ENCODE measurements at places on chromosomes 5 and 9. TPM values are rescaled to one million over a fixed set of nuclear protein-coding genes. Genes with fewer than 3 reads are reported as not detected.

GRCh38 chr5:134149571-134150303 lies 27.0 kb downstream of the SKP1 start:
- peaks cover 26% of the 10 kb centered on the region for H3K36me3 ChIP-seq
- peaks cover 8% of the 10 kb centered on the region for H3K4me1 ChIP-seq
- peak overlapping the region; percentile 64 for H3K27ac ChIP-seq
- H3K27me3 ChIP-seq = no peaks in the 10 kb centered on the region
- DNase-seq = peak; percentile 20

- H3K4me3 ChIP-seq = no peak overlapping the region
- H3K27ac ChIP-seq = no peak overlapping the region
- H3K36me3 ChIP-seq = no peaks in the 10 kb centered on the region
- H3K27me3 ChIP-seq = no peaks in the 10 kb centered on the region
- no peak for DNase-seq
Observed at GRCh38 chr5:30849931-30850710, 343.4 kb upstream of the CDH6 start.

GRCh38 chr9:12394105-12394504 lies 299.1 kb upstream of the TYRP1 start:
- peaks cover 3% of the 10 kb centered on the region for H3K4me1 ChIP-seq
- no peaks in the 10 kb centered on the region for H3K36me3 ChIP-seq
- no peak overlapping the region for H3K27ac ChIP-seq
- no peaks in the 10 kb centered on the region for H3K27me3 ChIP-seq
- no peak overlapping the region for H3K4me3 ChIP-seq
- no peak for DNase-seq

GRCh38 chr9:88590558-88591146 lies 55.7 kb downstream of the NXNL2 start:
- no peak for DNase-seq
- no peak overlapping the region for H3K27ac ChIP-seq

GRCh38 chr9:37919246-37919955 lies 15.5 kb upstream of the SLC25A51 start:
- no peak for DNase-seq
- no peaks in the 10 kb centered on the region for H3K27me3 ChIP-seq
- no peaks in the 10 kb centered on the region for H3K36me3 ChIP-seq
- H3K4me3 ChIP-seq = no peak overlapping the region

GRCh38 chr9:136091582-136092352 lies 3.3 kb downstream of the NACC2 start:
- H3K27me3 ChIP-seq = no peaks in the 10 kb centered on the region
- no peaks in the 10 kb centered on the region for H3K36me3 ChIP-seq
- H3K27ac ChIP-seq = peak overlapping the region; percentile 64
- DNase-seq = no peak

DNA sequence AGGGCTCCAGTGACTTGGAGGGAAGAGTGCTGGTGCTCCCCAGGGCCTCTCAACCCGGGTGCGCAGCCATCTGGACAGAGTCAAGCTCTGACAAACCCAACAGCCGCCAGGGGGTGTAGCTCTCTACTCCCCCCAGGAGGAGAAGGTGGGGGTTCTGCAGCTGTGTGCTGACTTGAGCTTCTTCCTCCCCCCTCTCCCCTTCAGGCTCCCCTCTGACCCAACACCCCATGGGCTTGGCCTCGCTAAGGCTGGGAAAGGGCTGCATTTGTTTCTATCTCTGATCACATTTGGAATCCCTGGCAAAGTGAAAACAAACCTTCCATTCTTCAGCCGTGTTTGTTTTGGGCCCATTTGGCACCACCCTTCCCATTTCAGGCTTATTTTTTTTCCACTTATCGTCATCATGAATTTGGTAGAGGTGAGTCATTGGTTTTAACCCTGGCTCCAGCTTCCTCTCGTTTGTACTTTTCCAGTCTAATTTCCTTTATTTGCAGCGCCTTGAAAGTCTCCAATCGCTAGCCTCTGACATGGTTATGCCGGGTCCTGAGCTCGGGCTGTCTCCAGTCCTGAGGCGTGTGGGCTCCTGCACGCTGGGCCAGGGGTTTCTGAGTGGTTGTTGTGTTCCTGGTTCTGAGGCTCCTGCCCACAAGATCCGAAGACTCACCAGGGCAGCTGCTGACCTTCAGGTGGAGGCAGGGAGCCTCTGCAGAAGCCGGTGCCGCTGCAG lies 36.1 kb downstream of the DAP start:
- H3K4me3 ChIP-seq = no peak overlapping the region
- peaks cover 4% of the 10 kb centered on the region for H3K36me3 ChIP-seq
- peak overlapping the region; percentile 80 for H3K27ac ChIP-seq

- H3K4me1 ChIP-seq = no peaks in the 10 kb centered on the region
- no peak for DNase-seq
- H3K27me3 ChIP-seq = no peaks in the 10 kb centered on the region
- no peak overlapping the region for H3K27ac ChIP-seq
Observed at GRCh38 chr5:169258372-169259000, 42.5 kb downstream of the SLIT3 start.

GRCh38 chr9:38057416-38058195 lies 11.4 kb downstream of the SHB start:
- no peaks in the 10 kb centered on the region for H3K27me3 ChIP-seq
- peaks cover 57% of the 10 kb centered on the region for H3K4me1 ChIP-seq
- H3K36me3 ChIP-seq = no peaks in the 10 kb centered on the region
- H3K4me3 ChIP-seq = no peak overlapping the region
- peak overlapping the region; percentile 61 for H3K27ac ChIP-seq

DNA sequence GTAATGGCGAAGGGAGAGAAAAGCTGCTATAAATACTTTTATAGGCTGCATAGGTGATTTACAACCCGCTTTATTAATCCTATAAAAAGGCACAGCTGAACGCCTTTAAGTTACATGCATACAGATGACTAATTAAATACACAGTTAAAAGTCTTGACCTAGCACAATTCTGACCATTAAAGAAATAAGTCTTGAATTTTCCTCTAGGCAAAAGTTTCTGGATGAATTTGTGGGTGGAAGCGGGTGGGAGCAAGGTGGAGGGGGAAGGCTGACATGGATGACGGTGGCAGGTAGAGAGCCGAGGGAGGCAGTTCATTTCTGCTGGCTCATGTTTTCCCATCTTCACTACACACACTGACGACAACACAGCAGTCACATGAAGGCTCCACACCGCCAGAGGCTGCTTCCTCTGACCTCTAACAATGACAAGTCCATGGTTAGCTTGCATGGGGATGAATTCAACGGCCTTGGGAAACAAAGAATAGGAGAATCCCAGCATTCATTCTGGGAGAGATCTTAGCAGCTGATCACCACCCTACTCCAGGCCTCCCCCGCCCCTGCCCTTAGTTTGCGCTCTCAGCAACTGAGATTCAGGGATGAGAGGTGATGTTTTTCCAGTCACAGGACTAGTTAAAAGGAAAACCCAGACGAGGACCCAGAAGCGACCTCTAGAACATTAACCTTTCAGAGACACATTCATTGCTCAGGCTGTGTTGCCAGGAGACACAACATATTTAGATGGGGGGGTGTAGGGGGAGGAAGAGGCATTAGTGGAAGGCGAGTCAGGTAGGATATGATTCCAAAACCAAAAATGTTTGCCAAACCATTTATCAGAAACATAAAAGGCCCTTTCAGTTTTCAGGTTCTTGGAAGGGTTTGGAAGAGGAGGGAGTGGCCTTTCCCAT lies 329.3 kb downstream of the PIK3R1 start:
- no peaks in the 10 kb centered on the region for H3K27me3 ChIP-seq
- H3K4me3 ChIP-seq = no peak overlapping the region
- H3K4me1 ChIP-seq = no peaks in the 10 kb centered on the region
- no peaks in the 10 kb centered on the region for H3K36me3 ChIP-seq

DNA sequence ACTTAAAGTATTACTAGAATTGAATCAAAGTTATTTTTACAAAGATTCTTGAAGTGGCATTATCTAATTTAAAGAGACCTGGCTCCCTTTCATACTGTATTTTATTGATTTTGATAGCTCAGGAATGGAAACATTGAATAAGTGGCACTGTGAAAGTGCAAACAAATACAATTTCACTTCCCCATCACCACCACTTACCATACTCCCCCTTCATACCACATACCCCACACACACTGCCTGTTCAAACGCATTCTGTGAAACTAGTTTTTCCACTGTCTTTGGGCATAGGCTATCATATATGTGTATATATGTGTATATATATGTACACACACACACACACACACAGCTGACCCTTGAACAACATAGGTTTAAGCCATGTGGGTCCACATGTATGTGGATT lies 62.1 kb upstream of the ATG10 start:
- H3K36me3 ChIP-seq = no peaks in the 10 kb centered on the region
- no peak overlapping the region for H3K27ac ChIP-seq
- H3K4me3 ChIP-seq = no peak overlapping the region

GRCh38 chr5:88695232-88695631 lies 187.8 kb downstream of the MEF2C start:
- H3K4me3 ChIP-seq = no peak overlapping the region
- peaks cover 13% of the 10 kb centered on the region for H3K4me1 ChIP-seq
- no peak for DNase-seq

DNA sequence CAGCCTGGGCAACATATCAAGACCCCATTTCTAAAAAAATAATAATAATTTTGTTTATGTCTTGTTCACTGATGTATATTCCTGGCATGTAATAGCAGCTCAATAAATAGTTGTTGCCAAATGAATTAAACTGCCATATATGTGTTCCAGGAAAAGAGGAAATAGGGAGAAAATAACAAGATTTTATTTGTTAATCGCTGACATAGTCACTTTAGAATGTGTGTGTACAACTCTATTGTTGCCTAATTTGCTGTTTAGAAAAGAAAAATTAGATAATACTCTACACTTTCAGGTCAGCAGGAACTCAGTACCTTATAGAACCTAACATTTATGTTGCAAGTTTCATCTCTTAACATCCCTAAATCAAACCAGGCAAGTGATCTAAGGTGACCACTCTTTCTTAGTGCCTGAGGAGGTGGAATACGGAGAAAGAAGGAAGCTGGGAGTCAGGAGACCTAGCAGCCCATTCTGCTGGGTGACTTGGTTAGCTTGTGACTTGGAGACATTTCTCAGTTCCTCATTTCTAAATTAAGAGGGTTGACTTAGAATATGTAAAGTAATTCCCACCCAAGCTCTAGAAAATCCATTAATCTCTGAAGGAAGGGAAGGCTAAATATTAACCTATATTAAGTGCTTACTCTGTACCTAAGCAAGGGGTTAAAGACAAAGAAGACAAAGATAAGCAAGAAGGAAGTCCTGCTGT lies 110.3 kb upstream of the IQGAP2 start:
- H3K27me3 ChIP-seq = no peaks in the 10 kb centered on the region
- no peak overlapping the region for H3K4me3 ChIP-seq
- no peak for DNase-seq

DNA sequence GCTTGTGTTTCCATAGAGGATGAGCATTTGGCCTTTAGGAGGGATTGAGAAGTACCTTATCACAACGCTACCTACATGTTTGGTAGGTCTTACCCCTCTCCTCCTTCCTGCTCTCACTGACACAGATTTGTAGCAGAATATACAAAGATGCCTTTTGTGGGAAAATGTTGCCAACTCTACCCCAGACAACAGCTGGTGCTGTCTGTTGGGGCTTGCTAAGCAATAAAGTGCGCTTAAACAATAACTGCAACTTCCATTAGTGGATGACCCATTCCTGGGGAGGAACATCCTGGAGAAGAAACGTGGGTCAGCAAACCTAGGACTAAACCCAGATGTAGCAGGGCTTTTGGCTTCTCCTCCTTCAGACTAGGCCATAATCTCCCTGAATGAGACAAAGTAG lies 174.3 kb downstream of the EFNA5 start:
- H3K4me1 ChIP-seq = no peaks in the 10 kb centered on the region
- no peak overlapping the region for H3K4me3 ChIP-seq
- H3K27ac ChIP-seq = no peak overlapping the region
- H3K27me3 ChIP-seq = no peaks in the 10 kb centered on the region
- DNase-seq = no peak

DNA sequence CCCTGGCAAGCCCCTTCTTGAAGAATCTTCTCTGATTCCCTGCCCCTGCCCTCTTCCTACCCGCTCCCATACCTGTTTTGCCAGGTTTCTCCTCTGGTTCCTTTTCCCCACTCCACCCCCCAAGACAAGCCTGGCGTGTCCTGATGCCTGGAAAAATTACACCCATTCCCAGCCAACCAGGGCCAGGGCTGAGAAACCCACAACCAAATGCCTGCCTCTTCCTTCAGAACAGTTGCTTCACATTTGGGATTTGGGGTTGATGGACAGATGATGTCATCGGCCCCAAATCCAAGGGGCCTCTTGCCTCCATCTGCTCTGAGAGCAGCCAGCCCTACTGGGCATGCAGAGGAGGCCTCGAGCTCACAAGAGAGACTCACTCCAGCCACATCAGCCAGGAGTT lies 8.8 kb upstream of the NEK6 start:
- no peaks in the 10 kb centered on the region for H3K4me1 ChIP-seq
- DNase-seq = no peak
- no peak overlapping the region for H3K4me3 ChIP-seq

DNA sequence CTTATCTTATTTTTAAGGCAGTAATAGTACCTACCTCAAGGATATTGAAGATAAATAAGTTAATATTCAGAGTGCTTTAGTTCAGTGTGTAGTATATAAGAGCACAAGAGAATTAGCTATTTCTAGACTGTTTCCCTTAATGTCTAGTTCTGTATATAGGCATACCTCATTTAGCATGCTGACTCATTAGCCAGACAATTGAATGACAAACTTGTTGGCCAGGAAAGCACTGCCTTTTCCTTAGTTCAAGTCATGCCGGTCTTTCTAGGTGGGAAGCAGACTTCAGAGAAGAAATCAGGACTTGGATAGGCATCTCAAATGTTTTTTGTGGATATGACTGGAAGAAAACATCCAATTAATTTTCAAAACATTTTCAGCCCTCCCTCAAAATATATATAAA lies 3.2 kb upstream of the FBXO4 start:
- H3K4me3 ChIP-seq = no peak overlapping the region
- no peak overlapping the region for H3K27ac ChIP-seq
- peaks cover 11% of the 10 kb centered on the region for H3K4me1 ChIP-seq
- no peak for DNase-seq
- H3K27me3 ChIP-seq = no peaks in the 10 kb centered on the region
- H3K36me3 ChIP-seq = no peaks in the 10 kb centered on the region

VLDLR gene
- 16.5 TPM for polyA plus RNA-seq

PCA3 gene
- polyA plus RNA-seq = not detected

MTREX gene
- polyA plus RNA-seq = 13.1 TPM

OR13C5 gene
- not detected for polyA plus RNA-seq

ARHGEF39 gene
- 2.0 TPM for polyA plus RNA-seq

FGF18 gene
- polyA plus RNA-seq = 0.52 TPM

MEGF9 gene
- 5.4 TPM for polyA plus RNA-seq

Measured in pancreas (tissue), 10 donors.